ENCODE measurements at places on chromosomes 3 and 15.

GRCh38 chr3:32375596-32375930, 16.1 kb upstream of the CMTM7 start:
- DNase-seq = no peak

DNA sequence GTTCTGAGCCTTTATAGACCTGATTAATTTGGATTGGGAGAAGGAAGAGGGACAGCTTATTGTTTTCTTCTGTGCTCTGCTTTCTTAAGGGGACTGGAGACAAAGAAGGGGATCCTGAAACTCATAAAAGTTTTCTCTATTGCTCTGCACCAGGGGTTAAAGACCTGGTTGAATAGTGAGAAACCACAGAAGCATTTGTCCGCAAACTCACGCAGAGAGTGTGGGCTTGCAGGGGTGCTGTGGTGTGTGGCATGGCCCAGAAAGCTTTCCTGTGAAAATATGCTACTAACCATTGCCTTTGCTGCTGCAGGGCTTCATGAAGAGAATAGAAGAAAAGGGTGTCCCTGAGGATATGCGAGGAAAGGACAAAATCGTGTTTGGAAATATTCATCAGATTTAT, 73.1 kb upstream of the UMPS start:
- no peak for DNase-seq

- no peak for DNase-seq
These were observed 106.3 kb upstream of the ARHGEF3 start for GRCh38 chr3:56908004-56908403.

DNA sequence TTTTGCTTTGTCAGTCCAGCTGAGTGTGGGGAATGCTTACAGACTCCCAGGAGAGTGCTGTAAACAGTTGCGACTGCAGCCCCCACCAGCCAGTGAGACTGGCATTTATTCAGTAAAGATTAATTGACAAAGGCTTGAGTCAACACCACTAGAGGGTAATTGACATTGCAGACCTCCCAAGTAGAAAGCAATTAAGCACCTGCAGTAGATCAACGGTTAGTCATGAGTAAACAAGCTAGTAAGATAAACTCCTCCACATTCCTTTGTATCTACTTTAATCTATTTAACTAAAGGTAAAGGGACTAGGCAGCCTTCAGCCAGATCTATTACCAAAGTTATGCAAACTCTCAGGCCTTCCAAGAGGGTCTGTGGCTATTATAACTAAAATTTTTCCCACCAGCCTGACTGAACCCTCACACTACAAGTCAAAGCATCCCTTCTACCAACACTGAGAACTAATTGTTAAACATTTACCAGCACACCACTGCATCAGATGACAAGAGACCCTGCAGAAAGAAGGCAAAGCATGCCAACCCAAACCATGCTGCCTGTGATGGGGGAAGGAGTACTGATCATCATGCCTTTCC, 30.5 kb upstream of the GALNT15 start:
- DNase-seq = no peak

DNA sequence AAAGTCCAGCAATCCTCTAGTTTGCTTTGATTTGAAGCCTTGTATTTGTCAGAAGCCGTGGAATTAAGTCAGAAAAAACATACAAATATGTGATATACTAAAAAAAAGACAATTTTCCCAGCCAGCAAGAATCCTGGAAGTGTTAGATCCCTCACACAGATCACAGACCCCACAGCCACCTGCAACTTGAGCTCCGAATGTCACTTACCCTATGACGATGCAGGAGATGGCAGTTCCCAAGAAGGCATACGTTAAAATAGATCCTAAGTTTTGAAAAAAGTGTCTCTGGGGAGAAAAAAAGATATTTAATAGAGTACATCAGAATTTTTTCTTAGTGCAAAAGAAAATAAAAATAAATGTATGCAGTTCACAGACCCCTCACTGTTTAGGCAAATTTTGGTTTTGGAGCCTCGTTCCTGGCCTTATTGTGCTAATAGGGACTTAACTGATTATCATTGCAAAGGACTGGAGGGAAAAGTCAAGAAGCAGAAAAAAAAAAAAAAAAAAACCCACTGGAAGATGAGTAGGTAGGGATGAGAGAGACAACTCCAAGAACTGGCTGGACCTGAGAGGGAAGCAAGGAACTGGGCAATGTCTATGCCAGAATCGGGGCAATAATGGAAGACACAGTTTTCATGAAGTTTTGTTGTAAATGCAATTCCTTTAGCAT, 53.3 kb downstream of the SLC9A9 start:
- no peak for DNase-seq

- no peak for DNase-seq
These were observed 24.3 kb downstream of the ZSCAN2 start for GRCh38 chr15:84625123-84625522.

DNA sequence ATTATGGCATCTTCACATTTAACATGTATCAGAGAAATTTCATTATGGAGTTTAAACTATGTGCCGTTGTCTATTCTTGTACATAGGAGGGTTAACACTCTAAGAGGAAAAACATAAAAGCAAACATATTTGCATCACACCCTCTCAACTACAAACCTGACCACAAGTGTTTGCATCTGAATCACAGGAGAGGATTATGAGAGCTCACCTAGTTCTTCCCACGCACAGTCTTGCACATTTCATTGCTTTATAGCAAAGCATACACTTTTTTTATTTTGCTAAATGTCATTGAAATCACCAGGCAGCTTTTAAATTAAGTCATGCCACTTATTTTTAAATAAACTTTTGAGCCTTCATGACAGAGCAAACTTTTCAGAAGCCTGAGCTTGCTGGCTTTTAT, 12.5 kb downstream of the TRAT1 start:
- DNase-seq = no peak

DNA sequence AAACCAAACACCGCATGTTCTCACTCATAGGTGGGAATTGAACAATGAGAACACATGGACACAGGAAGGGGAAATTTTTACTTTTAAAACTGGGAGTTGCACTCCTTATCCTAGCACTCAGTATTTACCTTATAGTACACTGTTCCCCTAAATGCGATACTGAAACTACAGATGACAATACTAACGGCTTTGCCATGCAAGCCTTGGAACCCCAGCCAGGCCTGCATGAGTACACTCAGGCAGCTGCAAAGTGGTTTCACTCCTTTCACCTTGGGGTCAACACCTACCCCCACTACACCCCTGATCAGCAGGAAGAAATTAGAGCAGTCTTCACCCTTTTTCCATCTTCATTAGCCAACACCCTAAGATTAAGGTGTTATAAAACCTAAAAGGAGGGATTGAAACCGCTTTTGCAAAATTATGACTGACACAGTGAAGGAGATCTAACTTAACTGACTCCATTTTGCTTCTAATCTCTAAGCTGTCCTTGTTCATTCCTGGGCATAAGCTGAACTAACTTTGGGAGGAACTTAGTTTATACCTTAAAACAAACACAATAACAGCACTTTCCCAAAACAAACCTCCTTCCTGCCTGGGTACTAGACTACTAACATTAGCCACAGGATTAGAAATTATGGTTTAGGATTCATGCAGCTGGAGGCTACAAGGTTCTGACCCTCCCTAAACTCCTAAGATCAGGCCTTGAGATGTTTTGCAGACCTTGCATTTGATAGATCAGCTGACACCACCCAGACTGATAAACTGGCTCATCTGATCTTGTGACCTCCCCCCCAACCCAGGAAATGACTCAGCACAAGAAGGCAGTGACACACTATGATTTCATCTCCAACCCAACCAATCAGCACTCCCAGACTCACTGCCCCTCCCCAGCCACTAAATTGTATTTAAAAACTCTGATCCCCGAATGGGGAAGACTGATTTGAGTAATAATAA, 452.1 kb upstream of the PPP2R3A start:
- no peak for DNase-seq

- DNase-seq = no peak
These were observed 110.9 kb upstream of the PHLDB2 start for GRCh38 chr3:111748132-111748531.

DNA sequence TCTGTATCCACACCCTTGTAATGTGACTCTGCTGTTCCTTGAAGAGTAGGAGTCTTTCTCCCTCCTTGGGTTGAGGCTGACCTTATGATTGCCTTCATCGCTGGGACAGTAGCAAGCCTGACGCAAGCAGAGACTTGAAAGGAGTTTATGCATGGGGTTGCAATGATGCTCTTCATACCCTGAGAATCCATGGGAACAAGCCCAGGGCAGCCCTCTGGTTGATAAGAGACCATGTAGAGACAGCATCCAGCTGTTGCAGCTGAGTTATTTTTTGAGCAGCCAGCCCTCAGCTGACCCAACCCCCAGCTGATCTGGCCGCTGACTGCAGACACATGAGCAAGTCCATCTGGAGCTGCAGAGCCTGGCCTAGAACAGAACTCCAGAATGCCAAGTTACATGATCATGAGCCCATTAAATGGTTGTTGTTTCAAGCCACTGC, 60.6 kb upstream of the ARNT2 start:
- DNase-seq = no peak

- DNase-seq = no peak
These were observed 49.9 kb upstream of the RYK start for GRCh38 chr3:134300520-134300919.

DNA sequence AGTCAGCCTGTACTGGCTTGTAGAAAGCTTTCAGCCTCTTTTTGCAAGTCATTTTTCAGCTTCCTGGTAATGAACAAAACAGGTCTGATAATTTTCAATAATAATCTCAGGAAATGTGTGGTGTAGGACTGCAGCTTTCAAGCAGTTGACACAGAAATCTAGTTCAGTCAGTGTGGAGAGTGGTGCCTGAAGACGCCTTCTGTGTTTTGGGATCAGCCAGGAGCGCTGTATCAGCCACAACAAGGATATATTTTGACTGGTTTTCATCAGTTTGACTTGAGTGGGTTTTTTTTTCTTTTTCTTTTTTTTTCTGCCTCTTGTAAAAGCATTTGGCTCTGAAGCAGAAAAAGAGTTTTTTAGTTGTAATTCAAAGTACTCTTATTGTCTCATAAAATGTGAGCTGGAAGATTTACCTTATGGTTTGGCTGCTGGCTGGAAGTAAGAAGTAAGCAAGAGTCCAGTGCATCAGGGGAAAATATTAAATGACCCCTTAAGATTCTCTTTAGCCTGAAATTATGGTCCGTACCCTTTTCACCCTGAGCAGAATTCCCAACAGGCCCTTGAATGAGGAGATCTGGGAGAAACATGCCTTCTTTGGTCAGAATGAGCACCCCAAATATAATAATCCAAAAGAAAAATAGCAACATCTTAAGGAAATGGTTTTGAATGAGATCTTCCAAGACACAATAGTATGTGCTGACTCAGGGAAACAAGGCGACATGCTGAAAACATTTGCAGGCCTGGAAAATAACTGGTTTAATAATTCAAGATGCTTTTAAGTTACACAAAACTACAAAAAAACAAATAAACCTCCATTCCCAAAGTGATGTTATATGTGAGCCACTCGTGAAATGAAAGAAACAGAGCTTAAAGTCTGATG, 332.7 kb upstream of the ADAMTS9 start:
- DNase-seq = no peak
